Uterus (tissue), 4 donors: ENCODE measurements at places on chromosomes 3 and 15. TPM values are rescaled to one million over a fixed set of nuclear protein-coding genes. Genes with fewer than 3 reads are reported as not detected.

Gene ADAMTSL3
- 41.2 TPM for total RNA-seq

Gene LCTL
- total RNA-seq = not detected

DNA sequence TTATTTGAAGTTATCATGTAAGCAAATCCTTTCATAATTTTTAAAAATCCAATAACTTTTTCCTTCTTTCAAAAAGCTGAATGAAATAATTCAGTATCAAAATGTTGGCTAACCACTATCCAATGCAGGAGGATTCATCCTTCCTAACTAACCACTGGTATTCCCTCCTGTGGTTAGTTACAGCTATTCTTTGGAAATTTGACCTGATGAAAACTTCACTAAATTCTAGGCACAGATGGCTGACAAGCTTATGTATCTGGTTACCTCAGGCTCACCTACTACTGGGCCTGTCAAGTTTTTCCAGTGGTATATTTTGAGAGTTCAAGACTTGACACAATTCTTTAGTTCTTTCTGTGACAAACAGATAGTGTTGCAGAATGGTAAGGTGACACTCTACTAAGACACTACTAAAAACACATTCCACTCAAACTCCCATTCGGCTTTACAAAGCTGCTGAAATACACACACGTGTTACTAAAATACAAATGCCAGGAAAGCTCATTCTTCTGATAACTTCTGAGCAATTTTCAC lies 15.8 kb downstream of the NPTN start:
- no peak for DNase-seq

DNA sequence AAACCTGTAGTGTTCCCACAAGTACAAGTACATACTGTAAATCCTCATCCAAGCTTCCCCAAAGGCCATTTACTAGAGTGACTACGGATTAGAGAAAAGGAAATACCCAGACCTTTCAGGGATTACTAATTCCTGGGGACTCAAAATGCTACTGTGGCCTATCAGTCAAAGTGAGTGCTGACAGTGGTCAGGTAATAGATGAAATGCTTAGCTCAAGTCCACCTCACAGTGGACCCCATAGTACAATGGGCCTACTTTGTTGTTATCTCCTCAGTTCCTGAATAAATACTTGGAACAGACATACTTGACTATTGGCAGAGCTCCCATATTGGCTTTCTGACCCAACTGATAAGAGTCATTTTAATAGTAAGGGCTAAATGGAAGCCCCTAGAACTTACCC lies 61.6 kb downstream of the MAP4 start:
- no peak for DNase-seq

DNA sequence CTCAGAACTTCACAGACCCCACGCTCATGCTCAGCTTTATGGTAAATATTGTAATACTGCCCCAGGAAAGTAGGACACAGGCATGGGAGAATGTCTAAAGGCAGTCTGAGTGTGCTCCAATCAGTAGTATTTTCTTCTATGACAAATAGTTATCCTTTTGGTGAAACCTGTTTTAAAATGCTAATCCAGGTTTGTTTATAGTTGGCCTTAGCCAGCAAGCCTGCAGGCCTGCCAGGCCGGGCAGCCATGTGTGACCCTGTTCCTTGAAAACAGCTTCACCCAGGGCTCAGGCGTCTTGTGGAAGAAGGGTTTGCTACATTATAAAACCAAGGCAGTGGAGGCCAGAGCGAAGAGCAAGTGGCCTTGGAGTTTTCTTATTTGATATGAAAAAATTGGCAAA lies 104.7 kb downstream of the SEMA6D start:
- DNase-seq = no peak

DNA sequence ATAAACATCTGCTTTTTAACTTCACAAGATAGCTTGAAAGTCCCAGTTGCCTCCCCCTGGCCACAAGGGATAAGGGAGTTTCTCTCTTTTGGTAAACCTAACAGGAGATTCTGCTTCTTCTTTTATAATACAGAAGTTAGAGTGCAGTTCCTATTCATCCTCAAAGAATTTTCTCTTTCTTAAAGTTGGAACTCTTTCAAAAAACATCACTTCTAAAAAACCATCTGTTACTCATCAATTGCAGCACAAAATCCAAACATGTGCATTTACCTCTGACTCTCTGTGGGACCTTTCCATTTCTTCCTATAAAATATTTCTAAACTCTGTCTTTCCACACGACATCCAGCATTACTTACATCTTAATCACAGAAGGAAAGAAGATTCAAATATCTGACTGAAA lies 5.1 kb downstream of the DPH6 start:
- DNase-seq = no peak

GRCh38 chr15:75729326-75730069 lies 16.9 kb upstream of the CSPG4 start:
- DNase-seq = no peak

DNA sequence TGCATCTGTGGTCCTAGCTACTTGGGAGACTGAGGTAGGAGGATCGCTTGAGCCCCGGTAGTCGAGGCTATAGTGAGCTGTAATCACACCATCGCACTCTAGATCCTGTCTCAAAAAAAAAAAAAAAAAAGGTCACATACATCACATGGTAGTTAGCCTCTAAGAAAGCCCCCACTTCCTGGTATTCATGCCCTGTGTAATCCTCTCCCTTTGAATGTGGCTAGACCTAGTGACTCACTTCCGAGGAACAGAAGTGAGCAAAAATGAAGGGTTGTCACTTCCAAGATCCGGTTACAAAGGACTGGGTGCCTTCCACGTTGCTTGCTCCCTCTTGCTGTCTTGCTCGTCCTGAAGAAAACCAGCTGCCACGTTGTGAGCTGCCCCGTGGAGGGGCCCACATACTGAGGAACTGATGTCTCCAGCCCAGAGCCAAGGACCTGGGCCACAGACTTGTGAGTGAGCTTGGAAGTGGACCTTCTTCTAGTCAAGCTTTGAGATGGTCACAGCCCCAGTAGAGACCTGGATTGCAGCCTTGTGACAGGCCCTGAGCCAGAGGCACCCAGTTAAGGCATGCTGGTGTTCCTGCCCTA lies 12.6 kb upstream of the LCTL start:
- DNase-seq = no peak
